ENCODE measurements at places on chromosomes 3 and 15.

GRCh38 chr15:34203305-34203704 is 6.6 kb downstream of the KATNBL1 start:
- DNase-seq: no peak

- no peak for DNase-seq
Measured at GRCh38 chr3:159749406-159749805, 239.2 kb upstream of the IL12A start.

GRCh38 chr3:861721-862120 is 231.1 kb upstream of the CNTN6 start:
- no peak for DNase-seq

DNA sequence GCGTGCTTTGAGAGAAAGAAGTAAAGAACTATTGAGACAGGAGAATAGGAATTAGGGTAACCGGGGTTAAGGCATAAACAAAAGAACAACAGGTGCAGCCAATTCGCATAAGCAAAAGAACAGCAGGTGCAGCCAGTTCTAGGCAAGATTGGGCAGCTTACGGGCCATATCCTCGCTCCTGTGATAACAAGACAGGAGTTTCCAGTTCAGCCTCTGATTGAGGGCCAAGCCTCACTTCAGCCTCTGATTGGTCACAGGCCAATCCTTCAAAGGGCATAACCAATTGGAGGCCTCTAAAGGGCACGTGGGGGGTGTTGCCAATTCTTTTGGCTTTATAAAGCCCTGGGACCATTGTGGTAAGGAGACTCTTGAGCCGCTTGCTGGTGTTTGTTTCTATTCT is 143.5 kb downstream of the GADL1 start:
- no peak for DNase-seq

DNA sequence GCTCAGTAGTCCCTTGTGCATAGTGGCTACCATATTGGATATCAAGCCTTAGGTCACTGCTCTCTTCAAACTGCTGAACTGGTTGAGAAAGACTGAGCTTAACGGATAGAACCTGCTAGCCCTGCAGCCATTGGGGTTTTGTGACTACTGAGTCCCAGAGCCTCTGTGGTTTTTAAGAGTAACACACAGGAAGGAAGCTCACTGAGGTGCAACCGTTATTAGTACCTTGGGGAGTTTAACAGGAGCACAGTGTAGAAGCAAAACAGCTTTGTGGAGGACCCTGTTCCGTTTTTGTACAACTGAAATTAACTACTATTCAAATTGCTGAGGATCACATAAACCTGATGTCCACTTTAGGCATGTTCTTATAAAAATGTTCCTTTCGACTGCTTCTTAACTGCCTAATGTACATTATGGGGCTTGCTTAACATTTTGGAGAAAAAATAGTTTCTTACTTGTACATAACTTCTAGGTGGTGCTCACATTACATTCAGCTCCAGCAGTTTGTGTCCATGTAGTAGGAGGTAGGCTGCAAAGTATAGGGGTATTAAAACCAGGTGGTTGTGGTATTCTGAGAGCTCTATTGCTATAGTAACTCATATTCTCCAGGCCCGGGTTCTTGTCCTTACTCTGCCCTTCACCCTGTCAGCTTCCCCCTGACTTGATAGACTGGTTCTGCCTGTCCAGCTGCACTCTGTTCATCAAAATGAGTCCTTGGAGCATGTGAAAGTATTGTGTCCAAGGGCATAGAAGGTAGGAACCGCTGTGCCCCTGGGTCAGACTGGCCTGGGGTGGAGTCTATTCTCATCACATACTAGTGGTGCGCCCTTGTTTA is 17.3 kb downstream of the PXK start:
- no peak for DNase-seq

DNA sequence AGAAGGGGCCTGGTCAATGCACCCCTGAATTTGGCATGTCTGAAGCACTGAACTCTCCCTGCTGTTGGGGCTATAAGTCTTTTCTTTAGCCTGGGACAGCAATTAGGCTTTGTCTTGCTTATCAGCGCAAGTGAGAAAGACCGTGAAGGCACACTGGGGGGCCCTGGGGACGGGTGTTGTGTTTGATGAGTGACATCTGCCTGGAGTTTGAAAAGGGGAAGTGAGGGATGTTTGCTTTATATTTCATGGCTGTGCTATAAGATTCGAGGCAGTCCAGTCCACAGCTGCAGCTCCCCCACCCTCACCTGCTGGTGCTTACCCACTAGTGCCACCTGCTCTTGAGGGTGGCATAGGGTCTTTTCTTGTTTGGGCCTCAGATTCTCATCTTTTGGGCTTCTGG is 44.8 kb downstream of the CEMIP start:
- DNase-seq: no peak

DNA sequence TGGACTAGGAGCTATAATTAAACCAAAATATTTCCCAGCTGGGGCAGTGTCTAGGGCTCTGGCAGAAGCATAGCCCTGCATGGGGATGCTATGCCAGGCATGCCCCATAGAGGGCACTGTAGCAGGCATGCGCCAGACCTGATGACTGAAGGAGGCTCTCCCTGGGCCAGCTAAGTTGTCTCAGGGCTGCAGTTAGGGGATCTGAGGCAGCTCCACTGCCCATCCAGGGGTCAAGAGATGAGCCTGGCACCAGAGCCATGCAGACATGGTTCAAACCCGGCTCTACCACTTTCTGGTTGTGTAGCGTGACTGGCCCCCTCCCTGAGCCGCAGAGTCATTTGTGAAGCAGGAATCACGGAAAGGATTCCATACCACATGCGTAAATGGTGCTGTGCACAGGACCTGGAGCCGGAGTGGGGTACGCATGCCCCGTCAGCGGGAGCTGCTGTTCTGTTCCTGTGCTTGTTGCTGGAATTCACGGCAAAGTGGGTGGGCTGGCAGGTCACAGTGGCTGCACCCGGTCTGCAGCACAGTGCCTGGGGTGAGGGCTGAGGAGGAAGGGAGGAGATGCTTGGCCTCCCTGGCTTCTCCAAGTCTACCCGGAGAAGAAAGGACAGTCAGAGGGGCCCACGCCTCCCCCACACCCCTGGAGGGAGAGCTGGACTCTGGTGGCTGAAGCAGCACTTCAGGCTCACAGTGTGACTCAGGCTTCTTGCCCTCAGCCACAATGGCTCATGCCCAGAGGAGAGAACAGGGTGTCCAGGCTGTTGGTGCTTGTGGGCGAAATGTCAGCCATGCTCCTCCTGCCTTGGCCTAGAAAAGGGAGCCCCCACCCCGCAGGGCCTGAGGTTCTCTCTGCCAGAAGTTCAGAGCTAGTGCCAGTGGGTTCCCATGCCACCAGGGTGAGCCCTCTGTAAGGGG is 43.1 kb downstream of the DNASE1L3 start:
- peak; percentile 39 for DNase-seq

- peak; percentile 22 for DNase-seq
Measured at GRCh38 chr3:15858547-15859506, 61.0 kb upstream of the ANKRD28 start.

GRCh38 chr15:86446253-86446640 is 366.6 kb downstream of the AGBL1 start:
- no peak for DNase-seq

GRCh38 chr15:57251308-57251707 is 125.0 kb upstream of the CGNL1 start:
- DNase-seq: no peak

DNA sequence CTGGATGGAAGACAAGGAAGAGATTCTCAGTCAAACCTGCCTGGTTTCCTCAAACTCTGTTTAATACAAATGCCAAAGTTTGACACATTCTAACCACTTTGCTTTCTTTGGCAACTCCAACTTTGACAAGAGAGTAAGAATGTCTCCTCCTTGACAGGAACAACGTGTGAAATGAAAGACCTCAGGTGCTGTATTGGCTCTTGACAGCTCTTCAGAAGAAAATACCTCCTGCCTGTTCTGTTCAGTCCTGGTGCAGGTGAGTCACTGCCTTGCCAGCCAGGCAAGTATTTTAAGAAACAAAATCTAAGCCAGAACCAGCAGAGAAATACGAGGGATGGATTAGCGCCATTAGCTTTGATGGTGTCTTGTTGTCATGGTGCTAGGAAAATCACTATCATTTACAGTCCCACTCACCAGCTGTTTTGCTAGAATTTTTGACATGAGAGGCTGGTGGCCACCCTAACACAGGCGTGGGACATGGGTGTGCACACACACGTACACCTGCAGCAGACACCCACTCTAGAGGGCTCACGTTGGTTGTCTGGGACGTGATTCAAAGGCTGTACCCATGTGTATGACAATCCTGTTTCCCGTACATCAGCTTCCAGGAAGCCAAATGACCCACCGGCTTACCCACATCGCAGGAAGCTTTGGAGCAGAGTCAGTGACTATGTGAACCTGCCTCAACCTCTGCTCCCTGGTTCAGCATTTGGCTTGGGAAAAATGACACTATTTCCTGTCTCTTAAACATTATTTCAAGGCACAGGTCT is 60.4 kb downstream of the CCNL1 start:
- peak; percentile 76 for DNase-seq

- no peak for DNase-seq
Measured at GRCh38 chr15:65091946-65092770, 15.6 kb downstream of the KBTBD13 start.

DNA sequence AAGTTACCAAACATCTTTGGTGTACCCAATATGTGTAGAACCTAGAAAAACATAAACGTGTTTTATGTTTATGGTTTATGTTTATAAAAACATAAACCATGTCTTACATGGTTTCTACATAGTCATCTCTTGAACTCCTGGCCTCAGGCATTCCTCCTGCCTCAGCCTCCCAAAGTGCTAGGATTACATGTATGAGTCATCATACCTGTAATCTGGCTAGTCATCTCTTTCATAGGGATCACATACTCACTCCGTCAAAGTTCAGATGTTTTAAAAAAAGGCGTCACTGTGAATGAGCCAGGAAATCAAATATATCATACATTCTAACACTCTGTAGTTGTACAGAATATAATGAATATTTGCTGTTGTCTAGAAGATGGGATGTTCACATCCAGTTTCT is 178.6 kb downstream of the CPNE4 start:
- DNase-seq: peak; percentile 62

DNA sequence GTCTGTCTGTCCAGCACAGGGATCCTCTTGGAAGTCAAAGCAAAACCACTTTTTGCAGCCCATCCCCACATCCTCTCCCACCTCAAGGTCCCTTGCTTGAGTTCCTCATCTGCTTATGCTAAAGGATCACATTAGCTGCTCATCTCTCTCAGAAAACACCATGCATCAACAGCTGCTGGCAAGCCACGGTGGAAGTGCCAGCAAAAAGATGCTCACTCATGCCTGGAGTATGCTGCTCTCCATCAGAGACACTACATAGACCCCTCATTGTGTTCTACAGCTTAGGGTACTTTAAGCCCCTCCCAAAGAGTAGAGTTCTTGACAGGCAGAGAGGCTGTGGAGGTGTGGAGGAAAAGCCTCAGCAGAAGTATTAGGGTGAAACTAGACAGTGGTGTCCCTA is 94.6 kb upstream of the COL8A1 start:
- DNase-seq: no peak

DNA sequence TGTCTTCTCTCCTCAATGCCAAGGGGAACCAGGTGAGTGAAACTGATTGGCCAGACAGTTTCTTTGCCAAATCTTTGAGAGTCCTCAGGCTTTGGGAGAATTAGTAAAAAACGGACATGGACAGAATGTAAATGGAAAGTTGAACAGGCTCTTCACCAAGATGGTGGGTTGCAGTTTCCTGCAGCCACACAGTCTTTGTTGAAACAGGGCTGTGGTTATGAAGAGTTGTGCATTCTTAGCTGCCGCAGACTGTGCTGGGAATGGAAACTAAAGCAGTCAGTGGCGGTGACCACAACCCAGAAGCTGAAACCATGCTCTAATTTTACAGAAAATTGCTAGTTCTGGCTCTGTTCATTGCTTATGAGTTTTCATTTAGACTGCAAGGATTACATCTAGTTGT is 42.1 kb upstream of the TASOR start:
- no peak for DNase-seq

DNA sequence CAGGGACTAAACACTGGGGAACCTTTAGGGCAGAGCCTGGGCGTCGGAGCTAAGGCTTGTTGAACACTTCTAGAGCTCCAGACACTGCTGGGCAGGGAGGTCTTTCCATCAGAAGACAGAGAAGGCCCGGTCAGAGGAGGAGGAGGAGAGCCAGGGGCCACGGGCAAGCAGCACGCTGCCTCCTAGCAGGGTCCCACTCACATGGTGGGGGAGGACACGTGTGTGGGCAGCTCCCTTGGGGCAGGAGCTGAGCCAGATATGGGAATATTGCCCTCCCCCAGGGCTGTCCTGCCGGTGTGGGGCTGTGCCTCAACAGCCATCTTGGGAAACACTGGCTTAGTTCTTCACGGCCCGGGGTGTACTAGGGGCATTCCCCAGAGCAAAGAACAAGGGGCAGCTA is 89.6 kb upstream of the TLE3 start:
- DNase-seq: no peak

- DNase-seq: peak; percentile 22
Measured at GRCh38 chr3:146222204-146223046, 28.5 kb downstream of the PLSCR4 start.

GRCh38 chr3:155332716-155333115 is 39.2 kb upstream of the STRIT1 start:
- no peak for DNase-seq

DNA sequence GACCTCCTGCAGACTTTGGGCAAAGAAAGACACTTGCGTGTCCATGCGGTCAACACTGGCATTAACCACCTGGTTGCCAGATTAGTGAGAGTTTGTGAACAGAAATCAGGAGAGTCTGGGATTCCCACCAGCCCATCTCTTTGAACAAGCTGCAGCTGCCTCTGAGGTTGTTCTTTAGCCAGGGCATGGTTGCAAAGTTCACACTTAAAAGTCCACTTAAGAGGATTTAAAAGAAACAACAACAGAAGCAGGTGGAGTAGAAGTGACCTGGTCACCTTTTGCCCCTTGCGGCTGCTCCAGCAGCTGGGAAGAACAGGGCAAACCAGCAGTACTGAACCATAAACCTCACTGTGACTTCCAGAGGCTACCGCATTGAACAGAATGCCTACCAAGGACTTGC is 97.3 kb downstream of the FOXB1 start:
- no peak for DNase-seq

DNA sequence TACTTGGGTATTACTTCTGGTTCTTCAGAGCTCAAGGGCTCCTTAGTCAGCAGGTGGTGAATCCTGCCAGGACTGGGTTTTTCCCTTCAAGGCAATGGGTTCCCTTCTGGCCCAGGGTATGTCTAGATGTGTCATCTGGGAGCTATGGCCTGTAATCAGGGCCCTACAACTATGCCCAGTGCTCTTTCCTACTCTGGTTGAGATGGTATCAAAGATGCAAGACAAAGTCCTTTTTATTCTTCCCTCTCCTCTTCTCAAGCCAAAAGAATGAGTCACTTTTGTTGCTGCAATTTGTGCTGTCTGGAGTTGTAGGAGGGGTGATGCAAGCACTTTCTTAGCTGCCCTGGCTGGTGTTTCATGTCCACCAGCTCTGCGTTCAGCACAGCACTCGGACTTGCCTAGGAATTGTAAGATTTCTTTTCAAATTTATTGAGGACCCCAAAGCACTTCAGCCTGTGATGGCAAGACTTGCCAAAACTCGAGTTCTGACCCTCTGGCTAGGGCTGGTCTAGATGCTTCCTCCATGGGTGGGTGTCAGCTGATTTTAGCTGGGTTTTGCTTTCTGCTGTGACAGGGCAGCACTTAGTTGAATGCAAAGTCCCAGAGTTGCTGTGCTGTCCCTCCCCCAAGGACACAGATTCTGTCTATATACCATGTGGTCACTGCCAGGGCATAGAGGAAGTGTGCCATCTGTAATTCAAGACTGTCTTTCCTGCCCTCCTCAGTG is 129.2 kb upstream of the CBLB start:
- DNase-seq: peak; percentile 99
